ENCODE measurements at places on chromosomes 3 and 15.

GRCh38 chr15:97045666-97046421 is 715.3 kb downstream of the NR2F2 start:
- DNase-seq: no peak

DNA sequence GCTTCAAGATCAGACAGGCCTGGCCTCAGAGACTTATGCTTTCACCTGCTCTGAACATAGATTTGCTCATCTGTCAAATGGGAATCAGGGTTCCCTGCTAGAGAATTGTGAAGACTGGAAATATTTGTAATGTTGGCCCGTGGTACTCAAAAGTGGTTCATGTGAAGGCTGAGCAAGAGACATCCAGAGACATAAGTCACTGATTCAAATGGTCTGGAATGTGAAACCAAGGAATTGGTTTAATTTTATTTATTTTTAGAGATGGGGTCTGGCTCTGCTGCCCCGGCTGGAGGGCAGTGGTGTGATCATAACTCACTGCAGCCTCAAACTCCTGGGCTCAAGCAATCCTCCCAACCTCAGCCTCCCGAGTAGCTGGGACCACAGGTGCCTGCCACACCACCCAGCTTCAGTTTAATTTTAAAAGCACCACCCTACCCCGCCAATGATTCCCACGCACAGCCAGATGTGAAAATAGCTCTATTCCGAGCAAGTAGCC is 60.1 kb downstream of the DAPK2 start:
- DNase-seq: no peak

DNA sequence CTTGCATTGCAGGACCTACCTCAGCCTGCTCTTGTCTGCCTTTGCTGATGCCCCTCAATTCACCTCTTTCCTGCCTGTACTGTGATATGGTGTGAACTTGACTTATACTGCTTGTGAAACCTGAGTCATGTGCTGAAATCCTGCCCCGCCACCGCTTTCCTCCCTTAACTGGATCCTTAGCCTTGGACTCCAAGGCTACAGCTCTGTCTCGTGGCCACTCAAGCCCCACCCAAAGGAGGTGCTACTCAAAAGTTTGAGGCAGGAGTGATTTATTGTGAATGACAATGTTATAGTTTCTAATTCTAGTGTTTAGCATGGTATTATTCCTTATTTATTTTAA is 56.1 kb downstream of the MYZAP start:
- no peak for DNase-seq

DNA sequence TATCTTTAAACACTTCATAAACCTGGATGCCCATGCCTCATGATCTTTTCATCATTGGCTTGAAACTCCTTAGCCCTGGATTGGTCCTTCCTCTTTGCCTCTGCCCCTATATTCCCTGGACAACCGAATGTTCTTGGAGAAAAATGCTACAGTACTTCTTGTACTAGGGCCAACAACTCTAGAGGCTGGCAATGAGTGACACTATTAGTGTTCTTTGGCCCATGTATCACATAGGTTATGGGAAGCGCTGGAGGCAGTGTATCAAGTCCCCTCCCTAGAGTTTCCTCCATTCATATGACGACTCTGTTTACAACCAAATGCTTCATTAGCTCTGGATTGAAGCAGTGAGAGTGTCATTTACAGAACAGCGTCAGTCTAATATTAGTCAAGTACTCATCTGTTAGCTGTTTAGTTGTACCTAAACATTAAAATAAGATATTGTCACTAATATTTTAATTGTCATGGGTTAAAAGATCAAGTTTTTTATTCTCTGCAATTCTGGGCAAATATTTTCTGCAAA is 66.4 kb upstream of the MYO5C start:
- DNase-seq: no peak

DNA sequence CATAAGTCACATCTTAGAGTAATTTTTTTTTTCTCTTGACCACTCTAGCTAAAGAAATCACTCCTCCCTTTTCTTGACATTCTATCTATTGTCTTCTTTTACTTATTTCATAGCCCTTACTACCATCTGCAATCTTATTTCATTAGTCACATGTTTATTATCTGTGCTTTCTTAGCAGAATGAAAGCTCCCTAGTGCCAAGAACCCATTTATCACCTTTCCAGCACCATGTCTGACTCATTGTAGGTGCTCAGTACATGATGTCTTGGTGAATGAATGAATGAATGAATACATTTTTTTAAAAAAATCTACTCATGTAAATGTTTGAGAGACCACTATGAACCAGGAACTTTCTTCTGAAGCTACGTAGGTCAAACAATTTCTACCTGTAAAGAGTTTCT is 157.2 kb downstream of the CADPS start:
- DNase-seq: no peak

DNA sequence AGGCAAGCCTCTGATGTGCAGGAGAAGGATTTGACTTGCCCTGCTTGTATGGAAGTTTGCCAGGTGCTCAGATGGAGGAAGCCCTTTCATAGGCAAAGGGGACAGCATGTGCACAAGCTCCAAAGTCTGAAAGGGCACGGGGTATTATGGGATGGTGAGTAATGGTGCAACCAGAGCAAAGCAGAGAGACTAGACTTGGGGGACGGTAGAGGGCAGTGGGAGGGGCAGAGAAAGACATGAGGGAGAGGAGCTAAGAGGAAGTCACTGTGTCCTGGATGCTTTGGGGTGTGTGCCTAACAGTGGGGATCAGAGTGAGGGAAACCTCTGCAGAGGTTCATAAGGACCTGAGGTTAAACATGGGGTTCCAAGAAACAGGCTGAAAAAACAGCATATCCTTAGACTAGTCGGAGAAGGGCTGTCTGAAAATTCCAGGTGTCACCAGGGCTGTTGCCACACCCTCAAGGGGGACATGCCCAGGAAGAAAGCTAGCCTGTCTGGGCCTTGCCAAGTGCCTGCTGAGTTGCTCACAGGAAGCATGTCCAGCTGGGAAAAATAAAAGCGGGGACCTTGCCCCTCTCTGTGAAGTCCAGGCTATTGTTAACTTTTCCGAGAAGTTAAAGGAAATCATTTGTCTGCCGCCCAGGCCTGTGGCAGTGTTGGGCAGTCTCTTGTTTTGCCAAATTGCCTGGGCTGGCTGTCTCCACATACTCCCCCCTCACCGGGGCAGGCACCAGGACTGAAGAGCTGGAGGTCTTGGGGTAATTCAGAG is 47.1 kb downstream of the HRH1 start:
- no peak for DNase-seq

DNA sequence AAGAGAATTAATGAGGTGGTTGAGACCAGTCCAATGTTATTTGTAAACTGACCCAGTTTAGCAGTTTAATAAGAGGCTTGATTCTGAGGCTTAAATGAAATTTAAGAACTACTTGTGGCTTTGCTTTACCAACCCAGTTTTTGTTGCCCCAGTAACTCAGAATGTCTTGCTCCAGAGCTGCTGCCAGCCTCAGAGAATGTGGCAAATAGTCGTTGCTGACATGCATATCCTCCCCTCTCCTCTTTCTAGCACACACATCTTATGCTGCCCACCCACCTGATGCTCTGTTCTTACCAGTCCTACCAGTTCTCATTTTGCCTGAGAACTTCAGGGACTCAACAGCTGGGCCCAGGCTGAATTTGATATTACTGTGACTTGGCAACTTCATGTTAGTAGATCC is 92.4 kb upstream of the TSC22D2 start:
- no peak for DNase-seq

DNA sequence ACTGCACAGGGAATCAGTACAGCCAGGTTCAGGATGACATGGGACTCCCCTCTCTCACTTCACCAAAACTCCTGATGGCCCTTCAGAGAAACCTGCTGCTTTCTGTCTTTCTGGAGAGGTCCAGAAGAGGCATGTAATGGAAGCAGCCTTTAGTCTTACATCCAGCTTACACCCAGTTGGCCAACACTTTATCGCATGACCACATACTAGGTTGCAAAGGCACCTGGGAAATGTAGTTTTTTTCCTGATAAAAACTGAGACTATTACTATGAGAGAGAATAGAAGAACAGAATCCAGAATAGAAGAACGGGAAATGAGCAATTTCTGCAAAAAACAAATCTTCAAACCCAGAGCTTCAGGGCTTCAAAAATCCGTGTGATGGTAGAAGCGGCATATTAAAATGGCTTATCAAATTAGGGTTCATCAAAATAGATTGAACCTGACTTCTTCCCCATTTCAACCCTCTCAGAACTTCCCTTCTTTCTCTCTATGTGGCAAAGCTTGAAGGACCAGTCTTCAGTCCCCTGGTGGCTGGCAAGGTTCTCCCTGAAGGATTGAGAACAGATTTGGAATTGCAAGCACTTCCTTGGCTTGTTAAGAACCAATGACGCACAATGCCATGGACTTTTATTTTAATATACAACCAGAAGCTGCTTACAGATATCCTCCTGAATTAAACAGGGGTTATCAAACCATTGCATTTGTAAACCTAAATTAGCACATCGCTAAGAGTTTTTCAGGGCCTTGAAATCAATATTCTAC is 34.4 kb downstream of the CORO2B start:
- DNase-seq: peak; percentile 27

GRCh38 chr15:65094294-65094995 is 17.9 kb downstream of the KBTBD13 start:
- DNase-seq: no peak

DNA sequence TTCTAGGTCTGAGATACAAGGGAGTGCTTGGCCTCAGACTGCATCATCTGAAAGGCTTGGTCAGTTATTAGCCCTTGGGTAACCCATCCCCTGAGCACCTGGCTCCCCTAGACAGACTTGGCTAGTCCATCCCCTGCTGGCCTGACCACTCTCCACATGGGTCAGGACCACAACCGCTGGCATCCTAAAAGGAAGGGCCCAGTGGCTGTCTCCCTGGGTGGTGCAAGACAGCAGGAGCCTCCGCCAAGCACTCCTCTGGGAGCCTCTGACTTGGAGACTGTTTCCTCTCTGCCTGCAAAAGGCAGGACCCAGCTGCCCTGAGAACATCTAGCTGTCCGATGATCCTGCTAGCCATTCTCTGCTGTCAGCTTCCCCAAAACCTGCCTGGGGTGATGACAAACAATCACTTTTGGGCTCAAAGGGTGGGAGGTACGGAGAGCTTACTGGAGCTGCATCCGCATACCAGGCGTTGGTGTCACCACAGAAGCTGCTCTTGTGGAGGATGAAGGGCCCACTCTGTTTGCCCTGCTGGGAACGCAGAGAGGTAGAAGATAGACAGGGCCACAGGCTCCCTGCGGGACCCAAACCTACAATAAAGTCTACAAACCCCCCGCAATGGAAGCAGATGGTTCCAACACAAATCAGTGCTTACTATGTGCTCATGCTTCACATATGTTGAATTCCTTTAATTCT is 108.0 kb upstream of the PRR20G start:
- no peak for DNase-seq

DNA sequence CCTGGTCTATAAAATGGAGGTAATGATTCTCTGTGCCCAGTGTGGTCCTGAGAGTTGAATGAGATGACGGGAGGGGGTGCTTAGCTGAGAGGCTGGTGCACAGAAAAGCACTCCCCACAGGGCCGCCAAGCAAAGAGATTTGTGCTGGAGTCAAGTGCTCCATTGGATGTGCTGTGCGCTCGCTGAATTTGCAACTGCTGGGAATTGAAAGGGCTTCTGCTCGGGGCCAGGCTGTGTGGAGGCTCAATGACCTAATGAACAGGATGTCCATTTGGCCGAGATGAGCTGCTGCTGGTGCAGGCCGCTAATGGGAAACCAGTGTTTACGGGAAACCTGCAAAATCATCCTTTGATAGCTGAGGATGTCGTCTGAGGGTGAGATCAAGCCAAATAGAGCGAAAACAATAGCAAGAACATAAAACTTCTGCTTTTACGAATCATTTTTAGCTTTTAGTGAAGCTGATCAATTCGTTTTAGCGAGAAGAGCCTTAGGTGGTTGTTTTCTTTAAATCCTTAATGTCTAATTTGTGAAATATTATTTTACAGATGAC is 211.7 kb downstream of the GABRG3 start:
- DNase-seq: no peak

DNA sequence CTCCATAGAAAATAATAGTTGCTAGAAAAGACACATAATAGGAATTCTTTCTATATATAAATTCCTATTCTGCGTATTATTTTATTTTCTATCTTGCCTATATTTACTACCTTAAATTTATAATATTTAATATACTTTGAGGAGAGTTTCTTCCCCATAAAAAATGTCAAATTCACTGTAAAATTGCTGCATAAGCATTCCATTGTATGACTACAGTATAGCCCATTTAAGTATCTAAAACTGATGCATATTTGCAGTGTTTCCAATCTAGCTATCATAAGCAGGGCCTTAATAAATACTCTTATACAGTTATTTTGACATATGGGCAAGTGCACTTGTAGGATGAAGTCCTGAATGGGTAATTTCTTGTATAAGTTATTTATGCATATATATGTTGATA is 1088.6 kb upstream of the EPHA6 start:
- DNase-seq: no peak

Data from erythroblast (primary cell).